Hematopoietic multipotent progenitor cell treated with erythropoietin and hydrocortisone succinate and interleukin-3 and kit ligand, for 4 days (in vitro differentiated cells): ENCODE measurements at places on chromosomes 13 and 19.
A peak's percentile ranks its signal among the peaks of the same experiment; 100 is the strongest.

DNA sequence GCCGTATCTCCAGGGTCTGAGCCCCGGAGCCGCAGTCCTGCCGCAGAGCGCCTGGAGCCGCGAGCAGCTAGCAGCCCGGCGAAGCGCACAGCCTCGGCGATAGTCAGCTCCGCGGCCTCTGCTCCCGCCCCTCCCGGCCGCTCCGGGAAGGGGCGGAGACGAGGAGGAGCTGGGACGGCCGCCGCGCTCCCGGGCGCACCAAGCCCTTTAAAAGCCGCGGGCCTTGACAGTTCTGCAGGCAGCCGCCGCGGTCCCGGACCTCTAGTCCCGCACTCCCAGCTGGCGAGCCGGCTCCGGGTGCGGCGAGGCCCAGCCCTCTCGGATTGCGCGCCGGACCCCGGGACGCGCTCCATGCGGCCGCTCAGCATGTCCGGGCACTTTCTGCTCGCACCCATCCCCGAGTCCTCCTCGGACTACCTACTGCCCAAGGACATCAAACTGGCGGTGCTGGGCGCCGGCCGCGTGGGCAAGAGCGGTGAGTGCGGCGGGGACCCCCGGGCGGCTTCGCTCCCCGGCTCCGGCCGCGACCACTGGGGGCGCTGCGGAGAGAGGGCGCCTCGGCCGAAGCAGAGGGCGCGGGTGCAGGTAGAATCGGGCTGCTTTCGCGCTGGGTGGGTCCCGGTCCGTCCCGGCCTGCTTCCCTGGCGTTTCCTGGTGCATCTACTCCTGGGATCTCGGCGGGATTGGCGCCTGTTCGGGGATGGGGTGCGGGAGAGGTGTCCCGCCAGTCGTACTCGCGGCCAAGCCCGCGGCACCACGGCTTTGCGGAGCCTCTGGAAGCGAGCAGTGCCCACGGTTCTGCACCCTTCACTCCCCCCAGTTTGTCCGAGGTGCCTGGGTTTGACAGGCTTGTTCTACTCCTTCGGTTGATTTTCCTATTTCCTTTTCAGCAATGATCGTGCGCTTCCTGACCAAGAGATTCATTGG, at the start of gene RASL11A:
TSS of gene RASL11A (plus strand) at position 237 of the 927 bp plus-strand sequence. CDS start at position 352, 115 bp downstream.
- peak; percentile 88 for DNase-seq

- DNase-seq, result no peak
Measured at GRCh38 chr19:49091391-49092038, 6.3 kb downstream of the SNRNP70 start.

DNA sequence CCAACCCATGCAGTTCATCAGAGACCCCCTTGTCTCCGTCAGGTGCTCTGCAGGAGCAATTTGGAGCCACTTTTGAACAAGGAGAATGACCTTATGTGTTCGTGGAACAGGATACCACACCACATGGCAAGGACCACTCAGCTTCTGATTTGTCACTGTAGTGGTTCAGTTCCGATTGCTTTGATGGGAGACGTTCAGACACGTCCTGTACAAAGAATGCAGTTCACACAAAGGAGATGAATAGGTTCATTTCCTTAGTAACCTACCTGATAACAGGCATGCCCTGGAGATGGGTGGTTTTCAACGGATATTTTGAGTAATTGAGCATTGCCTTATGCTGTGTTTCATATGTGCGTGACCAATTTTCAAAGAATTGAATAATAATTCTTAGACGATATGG, 17.2 kb downstream of the FGF9 start:
- DNase-seq, result no peak

DNA sequence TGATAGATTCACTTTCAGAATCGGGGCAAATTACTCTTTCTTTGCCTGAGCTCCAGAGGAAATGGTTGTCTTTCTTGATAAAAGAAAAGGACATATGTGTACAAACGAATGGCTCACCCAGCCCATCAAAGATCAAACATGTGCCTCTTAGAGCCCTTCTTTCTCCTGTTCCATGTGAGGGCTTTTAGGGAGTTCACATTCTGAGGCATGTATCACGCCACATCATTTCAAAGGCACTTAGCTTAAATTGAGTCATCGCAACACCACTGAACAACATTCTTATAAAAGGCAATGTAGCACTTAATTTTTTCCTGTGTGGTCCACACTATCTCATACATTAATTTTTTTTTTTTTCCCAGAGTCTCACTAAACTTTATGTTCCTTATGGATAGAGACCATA, 521.0 kb downstream of the SUCLA2 start:
- no peak for DNase-seq

GRCh38 chr13:109135018-109135417, 505.6 kb downstream of the MYO16 start:
- no peak for DNase-seq

DNA sequence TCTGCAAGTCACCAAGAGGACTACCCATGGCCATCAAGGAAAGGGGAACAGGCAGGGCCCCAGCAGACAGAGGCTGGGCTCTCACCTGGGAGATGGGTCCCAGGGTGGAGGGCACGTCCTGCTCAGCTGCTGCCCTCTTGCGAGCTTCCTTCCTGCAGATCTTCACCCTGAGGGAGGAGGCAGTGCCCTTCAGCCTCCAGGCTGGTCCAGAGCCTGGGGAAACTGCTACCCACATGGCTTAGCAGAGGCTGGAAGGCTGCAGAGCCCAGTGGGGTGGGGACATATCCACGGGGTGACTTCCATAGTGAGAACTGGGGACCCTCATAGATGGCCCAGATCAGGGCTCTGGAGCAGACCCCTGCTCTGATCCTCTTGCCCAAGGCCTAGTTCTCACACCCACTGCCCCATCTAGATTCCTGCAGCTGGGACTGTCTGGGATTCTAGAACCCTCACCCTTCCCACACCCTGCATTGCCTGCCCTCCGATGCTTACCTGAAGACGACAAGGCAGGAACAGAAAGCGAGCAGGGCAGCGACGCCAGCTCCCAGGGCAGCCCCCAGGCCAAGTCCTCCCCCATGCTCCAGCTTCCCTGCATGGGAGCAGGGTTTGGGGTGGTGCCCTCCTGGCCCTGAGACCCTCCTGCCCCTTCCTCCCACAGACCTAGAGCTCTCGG, 9.0 kb downstream of the SIGLEC11 start:
- no peak for DNase-seq

- DNase-seq, result no peak
Measured at GRCh38 chr19:46596008-46596407, 5.1 kb upstream of the CALM3 start.

DNA sequence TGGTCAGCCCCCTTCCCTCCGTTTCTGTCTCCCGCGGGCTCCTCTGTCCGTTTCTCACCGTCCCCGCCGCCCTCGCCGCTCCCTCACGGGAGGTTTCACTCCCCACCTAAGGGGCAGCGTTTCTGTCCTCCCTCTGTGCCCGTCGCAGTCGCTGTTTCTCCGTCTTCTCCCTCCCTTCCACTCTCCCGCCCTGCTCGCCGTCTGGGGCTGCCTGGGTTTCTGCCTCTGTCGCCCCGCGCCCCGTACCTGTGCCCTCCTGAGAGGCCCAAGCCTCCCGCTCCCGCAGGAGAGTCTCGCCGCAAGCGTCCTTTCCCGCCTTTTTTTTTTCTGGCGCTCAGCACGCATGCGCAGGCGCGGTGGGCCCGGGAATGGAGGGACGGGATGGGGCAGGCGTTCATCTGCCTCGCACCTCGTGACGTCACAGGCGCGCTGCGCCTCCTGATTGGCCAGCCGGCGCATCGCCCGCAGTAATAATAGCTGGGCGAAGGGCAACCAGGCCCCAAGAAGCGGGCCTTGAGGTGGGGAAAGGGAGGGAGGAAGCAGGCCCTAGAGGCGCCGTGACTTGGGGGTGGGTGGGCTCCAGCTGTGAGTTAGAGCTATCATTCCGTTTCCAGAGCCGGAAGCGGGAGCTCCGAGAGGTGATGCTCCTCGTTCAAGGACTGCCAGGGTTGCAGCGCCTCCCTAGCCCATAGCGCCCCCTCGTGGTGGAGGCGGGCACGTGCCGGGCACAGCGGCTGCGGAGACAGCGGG, 15.4 kb downstream of the SSC5D start:
- DNase-seq, result peak; percentile 96

DNA sequence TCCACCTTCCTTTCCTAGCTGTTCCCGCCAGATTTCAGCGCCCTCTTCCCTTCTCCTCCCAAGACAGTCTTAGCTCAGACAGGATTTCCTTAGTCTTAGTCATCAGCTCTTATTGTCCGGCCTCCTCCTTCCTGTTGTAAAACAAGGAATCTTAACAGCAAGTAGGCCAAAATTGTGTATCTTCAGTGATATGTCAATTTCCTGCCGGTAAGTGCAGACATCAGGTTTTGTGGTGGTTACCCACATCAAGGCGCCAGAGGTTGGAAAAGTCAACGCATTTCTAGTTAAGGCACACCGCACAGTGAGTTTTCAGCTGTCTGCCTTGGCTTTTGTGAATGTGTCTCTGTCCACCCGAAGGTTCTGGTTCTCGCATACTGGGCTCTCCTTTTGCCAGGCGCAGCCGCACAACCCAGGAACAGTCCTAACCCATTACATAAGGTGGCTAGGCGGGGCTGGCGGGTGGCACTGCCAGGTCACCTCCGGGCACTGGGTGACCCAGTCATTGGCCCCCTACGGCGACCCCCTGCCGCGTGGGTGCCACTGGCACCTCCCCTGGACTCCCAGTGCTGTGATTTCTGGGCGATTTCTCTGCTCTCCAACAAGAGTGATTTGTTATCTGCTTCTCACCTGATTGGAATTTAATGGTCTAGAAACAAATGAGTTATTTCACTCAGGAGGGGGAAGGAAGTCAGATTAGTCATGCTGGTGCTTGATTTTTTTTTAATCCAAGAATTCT, 12.9 kb downstream of the COL4A2 start:
- DNase-seq, result no peak

DNA sequence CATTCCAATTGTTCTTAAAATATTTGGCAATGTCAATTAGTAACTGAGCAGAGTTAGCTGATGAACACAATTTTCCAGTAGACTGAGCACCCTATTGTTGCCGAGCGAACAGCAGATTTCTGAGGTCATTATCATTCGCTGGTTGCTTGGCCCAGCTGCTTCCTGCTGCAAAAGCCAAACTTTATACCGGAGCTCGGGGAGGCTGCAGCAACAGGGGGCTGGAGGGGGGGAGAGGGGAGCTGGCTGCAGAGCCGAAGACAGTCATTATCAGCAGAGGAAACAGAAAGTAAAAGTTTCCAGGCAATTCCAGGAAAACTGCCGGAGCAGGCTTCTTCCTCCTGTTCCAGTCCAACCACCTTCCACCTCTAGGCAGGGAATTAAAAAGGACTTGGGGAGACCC, 77.9 kb downstream of the ZNF536 start:
- peak; percentile 69 for DNase-seq

DNA sequence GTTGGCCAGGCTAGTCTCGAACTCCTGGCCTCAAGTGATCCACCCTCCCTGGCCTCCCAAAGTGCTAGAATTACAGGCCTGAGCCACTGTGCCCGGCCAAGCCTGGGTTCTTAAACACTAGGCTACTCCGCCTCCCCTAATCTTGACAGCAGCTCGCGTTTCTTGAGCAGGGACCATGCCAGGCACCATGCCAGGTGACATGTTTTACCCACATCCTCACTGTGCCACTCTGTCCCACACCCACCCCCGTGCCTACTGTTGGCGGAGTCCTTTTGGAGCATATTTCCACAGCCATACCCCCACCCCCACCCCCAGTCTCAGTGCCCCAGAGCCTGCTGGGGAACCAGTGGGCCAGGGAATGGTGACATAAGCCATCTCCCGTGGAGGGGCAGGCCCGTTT, 98.8 kb downstream of the DPF1 start:
- DNase-seq, result peak; percentile 43

GRCh38 chr19:48926909-48927308, 6.6 kb upstream of the DHDH start:
- DNase-seq, result peak; percentile 53

GRCh38 chr13:35699825-35700510, 223.5 kb upstream of the MAB21L1 start:
- DNase-seq, result no peak

DNA sequence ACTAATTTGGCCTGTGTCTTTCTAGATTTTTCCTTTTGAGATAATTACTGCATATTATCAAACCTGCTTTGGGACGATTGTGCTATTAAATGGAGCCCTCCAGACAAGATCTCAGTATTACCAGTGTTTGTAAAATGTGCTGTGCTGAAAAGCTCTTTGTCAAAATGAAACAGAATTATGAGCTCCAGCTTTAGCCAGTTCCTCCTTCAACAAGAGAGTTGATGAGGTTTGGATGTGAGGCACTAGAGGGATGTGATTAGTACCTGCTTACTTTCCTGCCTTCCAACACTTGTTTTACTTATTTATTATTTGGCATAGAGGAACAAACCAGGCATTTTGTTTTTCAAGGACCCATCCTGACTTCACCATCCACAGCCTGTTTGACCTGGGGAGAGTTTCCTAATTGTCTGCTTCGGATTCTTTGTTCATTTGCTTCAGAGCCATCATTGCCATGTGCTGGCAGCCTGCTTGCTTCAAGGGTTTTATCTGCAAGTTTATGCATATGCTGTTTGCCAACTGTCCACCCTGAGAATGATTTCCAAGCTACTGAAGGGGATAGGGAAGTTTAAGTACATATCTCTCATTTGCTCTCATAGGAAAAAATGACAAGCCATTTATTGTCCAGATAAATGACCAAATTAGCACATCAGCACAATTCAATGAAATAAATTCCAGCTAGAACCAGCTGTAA, 32.9 kb upstream of the CPB2 start:
- DNase-seq, result no peak

GRCh38 chr19:45011959-45012358, 10.7 kb downstream of the RELB start:
- no peak for DNase-seq

DNA sequence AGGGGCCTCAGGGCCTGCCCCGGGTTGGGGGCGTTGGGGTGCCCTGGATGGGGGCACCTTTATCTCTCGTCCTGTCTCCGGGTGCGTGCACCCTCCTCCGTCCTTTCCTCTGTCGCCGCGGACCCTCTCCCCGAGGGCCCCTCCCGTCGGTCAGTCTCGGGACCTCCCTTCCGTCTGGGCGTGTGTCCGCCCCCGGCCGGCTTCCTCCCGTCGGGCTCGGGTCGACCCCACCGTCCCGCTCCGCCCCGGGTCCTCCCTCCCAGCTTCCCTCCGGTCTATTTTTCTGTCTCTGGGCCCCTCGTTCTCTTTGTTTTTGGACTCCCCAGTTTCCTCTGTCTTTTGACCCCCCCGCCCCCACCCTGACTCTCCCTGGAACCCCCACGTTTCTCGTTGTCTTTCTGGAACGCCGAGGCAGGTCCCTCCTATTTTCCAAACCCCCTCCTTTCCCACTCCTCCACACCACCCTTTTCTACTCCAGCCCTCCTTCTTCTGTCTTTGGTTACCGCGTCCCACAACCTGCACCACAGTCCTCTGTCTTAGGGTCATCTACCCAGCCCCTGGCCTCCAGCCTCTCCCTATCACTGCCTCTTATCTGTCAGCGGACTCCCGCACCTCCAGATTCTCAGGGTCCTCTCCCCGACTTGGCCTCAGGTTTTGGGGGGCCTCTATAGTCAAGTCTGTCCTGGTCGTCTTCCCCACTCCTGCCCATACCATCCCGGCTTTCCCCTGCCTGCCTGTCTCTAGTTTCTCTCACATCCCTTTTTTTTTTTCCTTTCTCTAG, 757 bp downstream of the EGLN2 start:
- DNase-seq, result peak; percentile 69

- DNase-seq, result peak; percentile 76
Measured at GRCh38 chr13:101258071-101258470, 158.2 kb downstream of the NALCN start.

GRCh38 chr13:111336666-111337065, 16.2 kb downstream of the TEX29 start:
- DNase-seq, result no peak

- DNase-seq, result no peak
Measured at GRCh38 chr19:5133986-5134595, 165.2 kb downstream of the KDM4B start.

- DNase-seq, result no peak
Measured at GRCh38 chr13:44207476-44207875, 166.1 kb upstream of the SERP2 start.
